Stomach (tissue), 19 donors: ENCODE measurements at places on chromosomes 1 and 21. TPM values are rescaled to one million over a fixed set of nuclear protein-coding genes. Genes with fewer than 3 reads are reported as not detected.

GRCh38 chr21:42578761-42579415 lies 65.2 kb downstream of the SLC37A1 start:
- H3K27ac ChIP-seq: no peak overlapping the region
- H3K27me3 ChIP-seq: no peaks in the 10 kb centered on the region
- DNase-seq: no peak
- H3K36me3 ChIP-seq: peaks cover 4% of the 10 kb centered on the region
- no peak overlapping the region for H3K4me3 ChIP-seq

DNA sequence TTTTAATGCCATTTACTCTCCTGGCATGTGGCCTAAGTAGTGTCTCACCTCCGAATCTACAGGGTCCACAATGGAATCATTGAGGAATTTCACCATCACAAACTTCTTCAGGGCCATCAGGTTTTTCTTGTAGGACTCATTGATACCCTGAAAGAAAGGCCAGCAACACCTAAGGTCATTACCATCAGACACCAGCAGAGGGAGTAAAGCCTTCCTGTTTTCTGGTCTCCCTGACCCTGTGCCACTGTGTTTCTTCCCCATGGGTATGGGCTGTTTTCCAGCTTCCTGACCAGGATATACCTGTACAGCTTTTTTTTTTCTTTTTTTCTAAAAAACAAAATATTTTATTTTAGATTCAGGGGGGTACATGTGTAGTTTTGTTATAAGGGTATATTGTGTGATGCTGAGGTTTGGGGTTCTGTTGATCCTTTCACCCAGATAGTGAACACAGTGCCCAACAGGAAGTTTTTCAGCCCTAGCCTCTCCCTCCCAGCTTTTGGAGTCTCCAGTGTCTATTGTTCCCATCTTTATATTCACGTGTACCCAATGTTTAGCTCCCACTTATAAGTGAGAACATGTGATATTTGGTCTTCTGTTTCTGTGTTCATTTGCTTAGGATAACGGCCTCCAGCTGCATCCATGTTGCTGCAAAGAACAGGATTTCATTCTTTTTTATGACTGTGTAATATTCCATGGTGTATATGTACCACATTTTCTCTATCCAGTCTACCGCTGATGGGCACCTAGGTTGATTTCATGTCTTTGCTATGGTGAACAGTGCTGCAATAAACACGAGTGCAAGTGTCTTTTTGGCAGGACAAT lies 18.3 kb downstream of the PPT1 start:
- H3K36me3 ChIP-seq: peaks cover 75% of the 10 kb centered on the region
- H3K4me1 ChIP-seq: peaks cover 31% of the 10 kb centered on the region
- no peak overlapping the region for H3K4me3 ChIP-seq
- H3K27ac ChIP-seq: no peak overlapping the region
- DNase-seq: peak; percentile 78

Gene UAP1
- 58.1 TPM for total RNA-seq

Gene STYXL2
- total RNA-seq: not detected

DNA sequence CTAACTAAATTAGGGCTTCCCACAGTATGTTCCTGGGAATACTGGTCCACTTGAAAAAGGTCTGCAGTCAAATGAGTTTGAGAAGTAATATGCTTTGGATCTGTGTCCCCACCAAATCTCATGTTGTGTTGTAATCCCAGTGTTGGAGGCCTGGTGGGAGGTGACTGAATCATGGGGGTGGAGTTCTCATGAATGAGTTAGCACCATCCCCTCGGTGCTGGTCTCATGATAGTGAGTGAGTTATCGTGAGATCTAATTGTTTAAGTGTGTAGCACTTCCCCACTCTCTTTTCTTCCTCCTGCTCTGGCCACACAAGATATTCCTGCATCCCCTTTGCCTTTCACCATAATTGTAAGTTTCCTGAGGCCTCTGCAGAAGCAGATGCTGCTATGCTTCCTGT lies 16.9 kb upstream of the DMRTB1 start:
- no peaks in the 10 kb centered on the region for H3K36me3 ChIP-seq
- H3K4me3 ChIP-seq: no peak overlapping the region
- no peaks in the 10 kb centered on the region for H3K27me3 ChIP-seq
- H3K4me1 ChIP-seq: no peaks in the 10 kb centered on the region
- no peak overlapping the region for H3K27ac ChIP-seq

DNA sequence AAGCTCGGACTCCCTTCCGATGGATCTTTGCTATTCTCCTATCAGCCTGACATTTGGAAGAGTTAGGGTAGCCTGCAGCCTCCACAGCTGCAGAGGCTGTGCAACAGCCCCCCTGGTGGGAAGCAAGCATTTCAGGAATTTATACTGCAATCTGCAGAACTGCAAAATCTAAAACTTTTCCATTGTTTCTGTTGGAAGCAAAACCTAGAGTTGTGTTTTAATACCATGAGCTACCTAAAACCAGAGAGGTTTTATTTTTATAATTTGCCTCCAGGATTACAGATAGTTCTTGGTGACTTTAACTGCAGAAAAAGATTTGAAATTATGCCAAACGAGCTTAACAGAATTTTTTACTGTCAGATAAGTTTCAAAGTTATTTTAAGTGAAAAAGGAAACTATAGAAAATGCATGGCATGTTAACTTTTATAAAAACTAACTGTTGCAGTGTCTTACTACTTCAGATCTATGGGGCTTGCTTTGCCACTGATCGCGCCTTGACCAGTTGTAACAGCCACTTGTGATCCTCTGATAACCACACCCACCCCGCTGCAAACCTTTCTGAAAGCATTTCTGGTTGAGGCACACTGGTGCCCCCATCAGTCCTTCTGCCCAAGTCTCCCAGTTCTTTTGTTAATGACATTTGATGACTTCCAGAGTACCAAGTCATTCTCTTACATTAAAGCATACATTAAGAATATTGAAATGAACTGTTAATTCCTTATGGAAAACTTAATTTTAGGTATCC lies 64.8 kb downstream of the PRDM2 start:
- DNase-seq: no peak
- H3K27ac ChIP-seq: no peak overlapping the region
- H3K4me1 ChIP-seq: peaks cover 31% of the 10 kb centered on the region
- no peak overlapping the region for H3K4me3 ChIP-seq
- H3K36me3 ChIP-seq: peaks cover 10% of the 10 kb centered on the region

Gene CFAP74
- under 0.01 TPM for total RNA-seq

DNA sequence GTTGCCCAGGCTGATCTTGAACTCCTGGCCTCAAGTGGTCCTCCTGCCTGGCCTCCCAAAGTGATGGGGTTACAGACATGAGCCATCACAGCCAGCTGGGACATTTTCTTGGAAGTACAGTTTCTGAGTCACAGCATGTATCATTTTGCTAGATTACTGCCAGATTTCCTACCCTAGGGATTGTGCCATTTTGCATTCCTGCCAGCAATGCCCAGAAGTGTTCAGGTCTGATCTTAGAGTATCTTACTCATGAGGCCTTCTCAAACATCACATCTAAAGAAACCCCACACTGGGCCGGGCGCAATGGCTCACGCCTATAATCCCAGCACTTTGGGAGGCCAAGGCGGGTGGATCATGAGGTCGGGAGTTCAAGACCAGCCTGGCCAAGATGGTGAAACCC lies 10.2 kb downstream of the BMP8A start:
- H3K4me3 ChIP-seq: no peak overlapping the region
- H3K36me3 ChIP-seq: no peaks in the 10 kb centered on the region
- DNase-seq: no peak
- H3K27me3 ChIP-seq: no peaks in the 10 kb centered on the region

Gene C1orf167
- total RNA-seq: not detected

GRCh38 chr1:67682659-67683197 lies 2.3 kb upstream of the GADD45A start:
- H3K27ac ChIP-seq: peak overlapping the region; percentile 98
- H3K4me1 ChIP-seq: peaks cover 34% of the 10 kb centered on the region
- peak; percentile 27 for DNase-seq
- no peaks in the 10 kb centered on the region for H3K36me3 ChIP-seq
- no peaks in the 10 kb centered on the region for H3K27me3 ChIP-seq
- H3K4me3 ChIP-seq: no peak overlapping the region
